Sciatic nerve (tissue), 2 donors: ENCODE measurements at places on chromosomes 6 and 20. TPM values are rescaled to one million over a fixed set of nuclear protein-coding genes. Genes with fewer than 3 reads are reported as not detected.
A peak's percentile ranks its signal among the peaks of the same experiment; 100 is the strongest.

The ARMH2 gene
- total RNA-seq = not detected

GRCh38 chr20:18657575-18657974 lies 69.7 kb downstream of the DTD1 start:
- DNase-seq = no peak

GRCh38 chr20:31573555-31574321 lies 31.4 kb upstream of the ID1 start:
- DNase-seq = no peak

- DNase-seq = no peak
These were observed 4.0 kb upstream of the CST1 start for GRCh38 chr20:23754731-23755130.

GRCh38 chr6:161489626-161490306 lies 215.9 kb upstream of the AGPAT4 start:
- DNase-seq = no peak

DNA sequence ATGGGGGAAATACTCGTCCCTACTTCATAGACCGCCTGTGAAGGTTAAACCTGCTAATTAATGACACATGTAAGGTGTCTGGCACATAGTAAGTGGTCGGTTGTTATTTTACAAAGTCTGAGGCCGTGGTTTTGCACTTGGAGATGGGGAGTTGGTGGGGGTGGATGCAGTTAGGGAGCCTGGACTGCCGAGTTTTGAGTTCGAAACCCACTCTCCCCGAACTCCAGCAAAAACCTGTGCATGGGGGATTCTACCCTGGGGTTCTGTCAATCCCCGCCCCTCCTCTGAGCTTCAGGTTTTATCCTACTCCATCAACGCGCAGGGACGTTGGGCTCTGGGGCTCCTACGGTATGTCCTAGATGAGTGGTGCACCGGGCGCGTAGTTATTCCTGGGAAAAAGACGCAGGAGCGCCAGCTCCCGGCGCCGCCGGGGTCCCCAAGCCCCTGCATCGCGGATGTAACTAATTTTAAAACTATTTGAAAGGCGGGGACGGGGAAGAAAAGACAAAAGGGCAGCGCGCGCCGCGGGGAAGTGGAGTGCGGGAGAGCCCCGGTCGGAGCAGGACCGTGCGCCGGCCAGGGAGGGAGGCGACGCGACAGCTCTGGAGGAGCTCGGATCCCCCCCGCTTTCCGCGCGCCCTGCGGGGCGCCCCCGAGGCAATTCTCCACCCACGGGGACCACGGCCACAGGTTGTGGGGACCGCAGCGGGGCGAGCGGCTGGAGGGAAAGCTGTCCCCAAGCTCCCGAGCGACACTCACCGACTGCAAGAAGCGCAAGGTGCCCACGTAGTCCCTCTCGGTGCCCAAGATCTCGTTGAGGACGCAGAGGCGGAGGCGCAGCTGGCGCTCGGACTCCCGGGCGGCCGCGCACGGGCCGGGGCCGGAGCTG lies 672 bp downstream of the PREX1 start:
- peak; percentile 67 for DNase-seq

The OR2B2 gene
- total RNA-seq = not detected

GRCh38 chr6:63635215-63635587 lies 401 bp upstream of the PHF3 start:
- DNase-seq = no peak

DNA sequence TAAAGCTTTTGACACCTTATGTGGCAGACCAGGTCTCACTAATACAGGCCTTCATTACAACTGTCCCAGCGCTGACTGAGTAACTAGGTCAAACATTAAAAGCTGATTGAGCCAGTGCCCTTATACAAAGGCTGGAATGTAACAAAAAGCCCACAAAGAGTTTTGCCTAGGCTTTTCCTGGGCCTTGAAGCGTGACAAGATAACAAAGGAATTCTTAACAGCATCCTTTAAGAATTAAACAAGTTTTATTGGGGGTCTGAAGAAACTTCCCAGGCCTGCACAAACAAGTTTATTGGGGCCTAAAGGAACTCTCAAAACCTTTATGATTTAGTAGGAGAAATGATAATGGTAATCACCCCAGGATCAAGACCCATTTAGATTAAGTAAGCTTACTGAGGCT lies 267.6 kb upstream of the FAM83B start:
- no peak for DNase-seq

GRCh38 chr20:52256454-52256853 lies 64.9 kb upstream of the ZFP64 start:
- no peak for DNase-seq
